Stimulated activated CD4-positive, alpha-beta T cell treated with anti-CD3 and anti-CD28 coated beads, Interleukin-1b, Interleukin-23, amount 100 ng/mL, for 4 hours (primary cell): ENCODE measurements at places on chromosomes 2 and 18.

DNA sequence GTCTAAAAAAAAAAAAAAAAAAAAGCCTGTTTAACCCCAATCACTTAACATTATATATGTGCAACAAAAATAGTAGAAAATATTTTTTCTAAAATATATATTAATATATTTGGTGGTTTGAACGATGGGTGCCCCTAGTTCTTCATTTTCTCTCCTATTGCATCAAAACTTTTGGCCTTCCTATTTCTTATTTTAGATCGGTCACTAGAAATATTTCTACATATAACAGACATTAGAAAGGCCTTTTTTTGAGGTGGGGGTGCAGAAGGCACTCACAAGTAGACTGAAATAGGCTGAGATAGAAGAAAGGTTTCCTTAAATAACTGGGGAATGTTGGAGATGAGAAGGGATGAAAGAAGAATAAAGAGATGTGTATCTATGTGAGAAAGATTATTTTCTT lies 49.3 kb upstream of the AP1S3 start:
- no peak for DNase-seq

- no peak for DNase-seq
Observed at GRCh38 chr18:34718610-34719009, 8.5 kb downstream of the DTNA start.

DNA sequence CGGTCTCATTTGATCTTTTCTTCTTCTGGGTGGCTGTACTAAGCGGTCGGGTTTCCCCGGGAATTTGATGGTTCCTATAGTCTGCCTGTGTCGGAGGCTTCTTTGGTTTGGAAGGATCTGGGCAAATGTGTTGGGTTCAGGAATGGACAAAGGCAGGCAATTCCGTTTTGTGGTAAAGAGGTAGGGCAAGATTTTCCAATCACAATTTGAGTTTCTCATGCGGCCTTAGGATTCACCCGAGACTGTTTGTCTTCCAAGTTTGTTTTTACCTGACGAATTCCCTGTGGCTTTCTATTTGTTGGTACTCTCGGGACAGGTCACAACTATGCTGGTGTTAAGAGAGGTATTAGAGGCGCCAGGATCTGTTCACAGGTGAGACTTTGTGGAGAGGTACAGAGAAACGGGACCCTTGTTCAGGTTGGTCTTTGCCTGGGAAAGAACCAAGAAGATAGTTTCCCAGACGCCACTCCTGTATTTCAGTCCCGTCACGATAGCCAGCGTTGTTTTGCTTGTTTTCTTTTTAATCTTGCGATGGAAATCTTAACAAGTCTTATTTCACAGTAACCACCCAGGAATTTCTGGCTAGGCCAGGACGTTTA lies 3.0 kb downstream of the SP5 start:
- DNase-seq, result no peak

GRCh38 chr2:1970341-1970740 lies 226.0 kb upstream of the PXDN start:
- no peak for DNase-seq

DNA sequence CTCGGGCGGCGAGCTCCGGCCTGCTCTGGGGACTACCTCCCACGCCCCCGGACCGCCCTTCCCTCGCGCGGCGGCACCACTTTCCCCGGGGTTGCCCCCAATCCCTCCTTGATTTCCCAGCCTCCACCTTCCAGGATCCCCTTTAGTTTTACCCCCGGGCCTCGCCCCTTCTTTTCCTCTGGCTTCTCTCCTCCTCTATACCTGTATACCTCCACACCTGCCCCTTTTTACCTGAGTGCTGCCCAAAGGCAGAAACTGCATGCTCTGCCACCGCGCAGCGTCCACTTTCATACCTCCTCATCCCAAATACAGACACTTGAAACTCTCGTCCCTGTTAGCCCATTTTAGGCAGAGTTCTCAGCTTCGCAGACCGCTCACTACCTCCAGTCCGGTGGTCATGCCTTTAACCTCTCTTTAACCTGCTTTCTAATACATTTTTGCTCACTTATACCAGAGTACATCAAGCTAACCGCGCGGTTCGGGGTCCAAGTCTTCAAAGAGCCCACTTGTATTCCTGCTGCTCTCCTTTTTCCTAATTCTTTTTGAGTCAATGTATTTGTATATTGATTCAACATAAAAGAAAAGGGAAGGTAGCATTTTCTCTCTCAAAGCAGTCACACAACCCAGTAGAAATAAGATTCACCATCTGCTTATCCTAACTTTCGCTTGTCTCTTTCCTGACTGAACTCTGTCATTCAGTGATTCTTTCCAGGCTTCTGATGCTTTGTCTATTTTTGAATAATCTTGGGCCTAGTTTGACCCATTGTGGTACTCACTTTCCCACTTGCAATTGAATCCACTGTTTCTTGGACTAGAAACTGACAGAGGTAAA lies 901 bp downstream of the SPOPL start:
- DNase-seq, result no peak

GRCh38 chr18:63195326-63196159 lies 124.0 kb downstream of the BCL2 start:
- DNase-seq, result no peak

- no peak for DNase-seq
Observed at GRCh38 chr2:235829726-235830125, 335.9 kb downstream of the AGAP1 start.

DNA sequence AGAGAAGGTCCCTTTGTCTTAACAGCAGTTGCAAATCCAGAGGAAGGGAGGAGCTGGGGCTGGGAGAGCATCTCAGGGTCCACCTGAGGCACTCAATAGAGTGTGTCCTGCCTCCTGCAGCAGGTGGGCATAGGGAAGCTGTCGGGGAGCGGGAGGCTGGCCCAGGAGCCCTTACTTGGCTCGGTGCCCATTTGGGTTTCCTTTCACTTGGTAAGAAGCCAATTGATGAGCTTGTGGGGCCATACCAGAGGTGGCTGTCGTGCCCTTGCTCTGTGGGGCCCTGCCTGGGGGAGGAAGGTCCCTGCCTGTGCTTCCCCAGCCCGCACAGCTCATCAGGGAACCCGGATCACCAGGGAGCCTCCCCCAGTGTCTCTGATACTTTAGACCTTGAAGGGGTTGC lies 229.7 kb downstream of the DYSF start:
- no peak for DNase-seq

DNA sequence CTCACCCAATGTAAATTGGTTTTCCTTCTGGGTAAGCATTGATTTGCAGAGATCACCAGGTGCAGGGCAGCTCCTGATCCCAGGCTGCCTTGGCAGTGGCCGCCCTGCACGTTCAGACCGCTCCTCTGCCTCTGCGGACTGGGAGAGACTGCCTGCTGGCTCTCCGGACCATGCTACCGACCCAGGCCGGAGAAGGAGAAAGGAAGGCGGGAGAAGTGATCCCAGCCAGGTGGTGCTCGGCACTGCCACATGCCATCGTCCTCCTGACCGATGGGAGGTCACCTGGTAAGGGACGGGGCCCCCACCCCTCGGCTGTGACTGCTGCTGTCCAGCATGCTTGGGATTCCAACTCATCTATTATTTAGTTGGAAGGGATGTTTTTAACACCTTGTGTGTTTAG lies 108.1 kb upstream of the POU3F3 start:
- no peak for DNase-seq

DNA sequence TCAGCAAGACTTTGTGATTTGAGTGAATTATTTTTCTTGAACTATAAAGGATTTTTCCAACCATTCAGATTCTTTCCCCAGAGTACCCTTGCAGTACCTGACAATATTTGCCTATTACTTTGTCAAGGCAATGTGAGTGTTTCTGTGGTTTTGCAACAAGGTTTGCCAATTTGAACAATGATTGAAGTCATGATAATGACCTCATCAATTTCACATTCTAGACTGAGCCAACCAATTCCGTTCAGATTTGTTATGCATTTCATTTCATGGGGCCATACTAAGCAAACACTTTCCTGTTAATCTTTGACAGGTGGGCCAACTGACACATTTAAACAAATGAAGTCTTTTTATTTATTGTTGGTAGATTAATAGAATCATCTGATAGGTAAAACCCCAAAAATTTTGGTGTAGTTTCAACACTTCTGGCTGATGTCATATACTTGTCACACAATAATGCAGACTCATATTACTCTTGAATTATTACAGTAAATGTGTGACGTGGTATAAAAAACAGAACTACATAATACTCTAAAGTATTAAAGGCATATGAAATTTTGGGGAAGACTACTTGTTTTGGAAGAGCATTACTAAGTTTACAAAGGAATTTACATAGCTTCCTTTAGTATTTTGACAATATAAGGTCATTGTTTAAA lies 526.4 kb downstream of the DPP10 start:
- DNase-seq, result no peak

GRCh38 chr2:79223539-79223938 lies 64.0 kb upstream of the REG3A start:
- no peak for DNase-seq

DNA sequence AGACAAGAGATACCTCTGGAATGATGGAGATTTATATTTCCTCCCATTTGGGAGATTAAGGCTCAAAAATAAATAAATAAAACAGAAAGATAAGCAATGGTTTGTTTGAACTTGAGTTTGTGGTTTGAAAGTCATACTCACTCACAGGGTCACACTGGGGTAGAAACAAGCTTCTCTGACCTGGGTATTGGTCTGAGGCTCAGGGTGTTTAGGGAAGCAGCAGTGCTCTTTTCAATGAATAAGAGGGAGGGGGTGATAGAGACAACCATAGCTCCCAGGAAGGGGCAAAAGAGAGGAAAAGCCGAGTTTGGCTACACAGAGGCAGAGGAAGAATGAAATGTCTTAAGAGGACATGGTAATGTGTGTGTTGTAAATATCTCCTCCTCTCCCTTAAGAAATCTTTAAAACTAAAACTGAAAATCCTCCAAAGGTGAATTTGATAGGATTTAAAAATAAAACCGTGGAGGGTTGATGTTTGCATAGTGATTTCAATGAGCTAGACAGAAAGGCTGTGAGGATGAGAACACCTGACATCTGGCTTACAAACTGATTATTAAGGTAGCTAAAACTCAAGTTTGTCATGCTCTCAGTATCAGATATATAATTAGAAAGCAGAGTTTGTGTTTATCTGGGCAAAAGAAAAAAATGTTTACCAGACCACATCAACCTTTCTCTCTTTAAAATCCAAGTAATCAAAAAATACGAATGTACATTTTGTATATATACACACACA lies 159.9 kb upstream of the TMEFF2 start:
- no peak for DNase-seq

DNA sequence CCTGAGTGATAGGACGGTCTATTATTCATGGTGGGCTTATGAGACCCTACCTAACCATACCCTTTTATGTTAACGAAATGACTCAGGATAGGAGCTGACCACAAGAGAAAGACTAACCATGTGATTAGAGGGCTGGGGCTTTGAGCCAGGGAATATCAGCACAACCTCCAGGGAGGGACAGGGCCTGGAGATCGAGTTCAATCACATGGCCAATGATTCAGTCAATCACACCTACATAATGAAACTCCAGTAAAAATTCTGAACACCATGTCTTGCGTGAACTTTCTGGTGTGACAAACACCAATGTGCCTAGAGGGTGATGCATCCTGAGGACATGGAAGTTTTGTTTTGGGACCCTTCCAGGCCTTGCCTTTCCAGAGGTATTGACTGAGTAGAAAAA lies 2.2 kb upstream of the TEX51 start:
- DNase-seq, result no peak

- no peak for DNase-seq
Observed at GRCh38 chr2:235627682-235628081, 133.8 kb downstream of the AGAP1 start.

DNA sequence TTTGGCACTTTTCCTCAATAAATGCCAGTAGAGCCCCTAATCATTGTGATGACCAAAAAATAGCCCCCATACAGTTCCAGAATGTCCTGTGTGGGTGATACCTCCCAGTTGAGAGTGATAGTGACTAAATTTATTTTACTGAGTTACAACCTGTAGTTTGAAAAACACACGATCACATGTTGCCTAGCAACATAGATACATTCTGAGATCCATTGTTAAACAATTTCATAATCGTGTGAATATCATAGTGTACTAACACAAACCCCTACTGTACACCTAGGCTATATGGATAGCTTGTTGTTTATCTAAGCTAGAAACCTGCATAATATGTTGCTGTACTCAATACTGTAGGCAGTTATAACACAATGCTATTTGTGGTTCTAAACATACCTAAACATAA lies 30.6 kb downstream of the KCMF1 start:
- no peak for DNase-seq

- no peak for DNase-seq
Observed at GRCh38 chr2:215579809-215580208, 143.9 kb upstream of the FN1 start.

DNA sequence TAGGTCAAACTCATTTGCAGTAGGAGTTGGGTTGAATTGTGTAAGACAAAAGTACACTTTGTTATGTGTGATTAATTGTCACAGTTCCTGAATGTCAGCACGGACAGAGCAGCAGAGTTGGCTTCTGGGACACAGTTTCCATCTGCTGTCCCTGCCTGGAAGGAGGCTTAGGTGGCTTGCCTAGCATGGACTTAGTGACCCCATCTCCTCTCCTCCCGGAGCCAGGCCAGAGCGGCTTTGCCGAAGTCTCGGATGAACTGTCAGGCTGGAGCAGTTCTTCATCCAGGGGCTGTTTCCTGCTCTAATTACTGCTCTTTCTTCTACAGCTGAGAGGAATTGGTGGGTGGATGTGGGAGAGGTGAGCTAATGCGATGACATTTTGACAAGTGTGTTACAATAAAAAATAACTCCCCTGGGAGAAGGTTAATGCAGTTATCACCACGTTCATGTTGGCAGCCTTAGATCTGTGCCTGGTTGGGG lies 102.0 kb downstream of the SH3RF3 start:
- DNase-seq, result no peak

DNA sequence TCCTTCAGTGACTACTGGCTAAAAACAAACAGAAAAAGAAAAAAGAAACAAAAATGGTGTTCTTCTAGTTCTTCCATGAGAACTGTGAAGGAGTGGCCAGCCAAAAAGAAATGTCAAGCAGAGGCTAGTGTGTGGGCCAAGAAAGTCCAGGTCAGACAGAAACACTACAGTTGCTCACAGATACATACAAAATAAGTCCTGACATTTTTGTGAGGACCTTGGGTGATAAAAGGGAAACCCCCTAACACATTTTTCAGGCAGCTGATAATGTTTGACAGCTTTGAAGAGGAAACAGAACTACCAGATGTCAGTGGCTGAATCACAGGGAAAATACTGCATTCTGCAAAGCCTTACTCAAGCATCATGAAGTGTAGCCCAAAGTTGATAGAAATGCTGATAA lies 28.1 kb downstream of the ARHGAP25 start:
- DNase-seq, result no peak

DNA sequence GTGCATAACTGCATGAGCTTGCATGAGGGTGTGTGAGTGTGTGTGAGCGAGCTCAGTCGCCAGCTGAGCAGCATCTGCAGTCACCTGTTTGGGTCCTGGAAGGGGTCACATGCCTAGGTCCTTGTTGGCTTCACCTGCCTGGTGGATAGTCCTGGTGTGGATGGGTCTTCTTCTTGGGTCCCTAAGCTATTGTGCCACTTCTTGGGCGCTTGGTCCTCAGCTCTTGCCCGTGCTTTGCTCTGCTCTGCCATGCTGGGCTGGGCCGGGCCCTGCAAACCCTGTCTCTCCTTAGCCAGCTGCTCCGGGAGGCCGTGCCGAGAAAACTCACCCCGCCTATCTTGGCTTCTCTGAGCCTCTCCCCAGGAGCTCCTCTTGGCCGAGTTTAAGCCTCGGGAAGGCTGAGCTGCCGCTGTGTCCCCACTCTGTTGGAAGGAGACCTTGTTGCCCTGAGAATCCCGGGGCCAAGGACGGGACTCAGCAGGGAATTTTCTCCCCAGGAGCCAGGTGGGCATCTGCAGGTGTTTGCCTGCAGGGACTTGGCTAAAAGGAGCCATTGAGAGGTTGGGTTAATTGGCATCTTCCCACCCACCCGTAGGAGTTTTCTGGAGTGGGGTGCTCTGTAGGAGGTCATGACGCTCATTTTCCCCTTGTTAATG lies 300.8 kb downstream of the NDUFA10 start:
- no peak for DNase-seq

- DNase-seq, result no peak
Observed at GRCh38 chr2:145875016-145875415, 1355.1 kb upstream of the ZEB2 start.
